PC-3 (cell line): ENCODE measurements at places on chromosomes 7 and 10. TPM values are rescaled to one million over a fixed set of nuclear protein-coding genes. Genes with fewer than 3 reads are reported as not detected.

Gene DLG5
- total RNA-seq: 118 and 158 TPM in 2 replicates

Gene ZNF37A
- 19.7 and 25.7 TPM in 2 replicates for total RNA-seq

Gene CAV1
- 284 and 296 TPM in 2 replicates for total RNA-seq

Gene DNAH11
- 1.6 and 5.2 TPM in 2 replicates for total RNA-seq

Gene SLC13A4
- not detected in 2 replicates for total RNA-seq

Gene MYH16
- total RNA-seq: 2.8 and 4.7 TPM in 2 replicates

Gene CRTAC1
- not detected in 2 replicates for total RNA-seq

Gene LRRN3
- total RNA-seq: not detected in 2 replicates

Gene SLC26A3
- total RNA-seq: not detected in 2 replicates

Gene CHAT
- total RNA-seq: not detected in 2 replicates

Gene CYP2C9
- not detected in 2 replicates for total RNA-seq

Gene TDRD1
- total RNA-seq: not detected in 2 replicates

GRCh38 chr10:48821692-48822091 is 117.9 kb downstream of the LRRC18 start:
- no peak for DNase-seq

DNA sequence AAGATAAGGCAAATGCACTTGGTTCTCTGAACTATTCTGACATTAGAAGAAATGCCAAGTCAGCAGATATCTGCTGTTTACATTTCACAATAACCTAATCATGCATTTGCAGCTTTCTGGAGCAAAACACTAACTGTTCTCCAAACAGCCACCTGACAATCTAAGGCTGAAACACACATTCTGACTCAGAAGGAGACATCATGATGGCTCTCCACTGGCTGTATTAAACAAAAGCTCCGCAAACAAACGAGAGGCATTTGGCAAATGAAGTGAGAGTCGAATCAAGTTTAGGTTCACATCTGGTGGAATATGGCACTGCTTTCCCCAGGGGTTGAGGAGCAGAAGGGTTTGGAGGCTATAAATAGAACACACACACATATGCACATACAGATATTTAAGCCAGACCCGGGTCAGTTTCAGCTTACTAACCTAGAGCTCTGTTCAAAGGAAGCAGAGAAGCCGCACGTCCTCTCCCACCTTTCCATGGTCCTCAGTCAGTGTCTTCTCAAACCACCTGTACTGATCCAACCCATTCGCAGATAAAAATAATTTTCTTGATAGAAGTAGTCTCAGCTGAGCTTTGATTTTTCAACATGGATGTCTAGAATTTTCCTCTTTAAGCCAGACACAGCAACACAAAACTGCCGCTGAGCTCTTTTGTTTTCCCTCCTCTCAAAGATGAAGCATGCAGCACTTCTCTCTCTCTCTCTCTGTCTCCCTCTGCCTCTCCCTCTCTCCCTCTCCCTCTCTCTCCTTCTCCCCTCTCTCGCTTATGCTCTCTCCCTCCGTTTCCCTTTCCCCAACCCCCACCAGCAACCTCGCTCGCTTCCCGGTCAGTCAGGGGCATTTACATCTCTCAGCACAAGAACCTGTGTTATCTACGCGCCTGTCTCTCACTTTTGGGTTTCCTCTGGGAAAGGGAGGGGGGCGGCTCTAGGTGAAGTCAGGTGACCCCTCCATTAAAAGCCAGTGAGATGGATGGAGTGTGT is 682.8 kb downstream of the MAGI2 start:
- DNase-seq: no peak

GRCh38 chr10:42697926-42698325 is 59.6 kb upstream of the ZNF33B start:
- no peak for DNase-seq

GRCh38 chr10:114565066-114565465 is 93.0 kb downstream of the ABLIM1 start:
- DNase-seq: peak; percentile 27

GRCh38 chr10:103501186-103501585 is 7.7 kb downstream of the NEURL1 start:
- DNase-seq: no peak

GRCh38 chr10:29692121-29692539 is 57.4 kb upstream of the SVIL start:
- no peak for DNase-seq

DNA sequence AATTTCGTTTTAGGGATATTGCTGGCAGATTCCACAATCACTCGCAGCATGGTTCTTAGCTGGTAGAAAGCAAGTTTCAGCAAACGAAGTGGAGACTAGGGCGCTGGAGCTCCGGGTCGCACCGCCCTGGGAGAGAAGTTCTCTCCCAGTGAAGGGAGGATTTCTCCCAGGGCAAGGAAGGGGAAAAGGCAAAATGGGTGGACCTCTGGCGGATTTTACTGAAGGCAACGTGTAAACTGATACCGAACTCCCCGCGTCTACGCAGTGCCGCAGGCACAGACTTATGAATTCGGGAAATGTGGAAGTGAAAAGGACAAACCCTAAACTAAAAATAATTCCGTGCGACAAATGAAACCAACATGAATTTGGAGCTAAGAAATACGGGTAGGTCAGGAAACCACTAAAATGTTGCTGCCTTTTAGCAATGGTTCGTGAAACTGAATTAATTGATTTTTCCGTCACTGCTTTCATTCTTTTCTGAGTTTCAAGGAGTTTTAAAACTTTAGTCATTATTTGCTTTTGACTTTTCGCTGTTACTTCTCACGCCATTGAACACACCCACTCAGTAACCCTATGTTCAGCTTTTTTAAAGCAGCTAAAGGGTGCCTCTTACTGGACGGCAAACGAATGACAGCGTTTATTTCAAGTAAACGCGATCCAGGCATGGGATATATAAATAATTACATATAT is at the start of gene MYOF:
MYOF (minus strand) TSS at position 190 of the 690 bp plus-strand sequence; CDS start at position 50, 140 bp downstream.
- DNase-seq: peak; percentile 88

DNA sequence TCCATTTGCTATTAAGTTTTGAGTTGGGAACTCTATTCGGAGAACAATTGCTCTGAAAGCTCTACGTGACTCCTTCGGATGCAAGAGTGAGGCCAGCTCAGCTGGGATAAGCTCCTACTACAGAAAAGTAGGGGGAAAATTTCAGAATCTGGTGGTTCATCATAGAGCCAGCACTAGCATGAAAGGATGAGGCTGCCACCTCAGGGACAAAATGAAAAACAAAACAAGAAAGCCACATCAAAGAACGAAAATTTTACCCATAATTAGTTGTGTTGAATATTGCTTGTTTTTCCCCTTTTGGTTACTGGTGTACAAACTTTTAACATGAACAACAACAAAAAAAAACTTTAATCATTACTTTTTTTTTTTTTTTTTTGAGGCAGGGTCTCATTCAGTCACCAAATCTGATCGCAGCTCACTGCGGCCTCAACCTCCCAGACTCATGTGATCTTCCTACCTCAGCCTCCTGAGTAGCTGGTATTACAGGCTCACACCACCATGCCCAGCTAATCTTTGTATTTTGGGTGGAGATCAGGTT is 39.7 kb upstream of the NFE2L3 start:
- no peak for DNase-seq

DNA sequence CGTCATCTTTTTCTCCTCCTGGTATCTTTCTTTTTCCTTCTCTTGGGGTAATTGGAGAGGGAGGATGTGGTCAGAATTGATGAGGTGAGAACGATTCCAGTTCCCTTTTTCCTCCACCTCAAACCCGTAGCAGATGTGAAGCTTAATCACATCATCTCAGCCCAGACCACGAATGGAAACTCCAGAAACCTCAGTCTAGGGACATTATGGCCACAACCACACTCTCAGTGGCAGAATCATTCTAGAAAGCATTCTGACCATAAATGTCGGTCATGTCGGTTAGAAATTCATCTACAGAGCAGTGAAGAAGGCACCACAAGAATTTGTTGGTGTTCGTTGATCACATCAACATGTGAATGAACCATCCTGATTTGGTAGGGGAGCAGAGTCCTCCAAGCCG is 78.7 kb downstream of the GATA3 start:
- DNase-seq: no peak

GRCh38 chr10:43421519-43421918 is 12.5 kb upstream of the HNRNPF start:
- no peak for DNase-seq

- no peak for DNase-seq
These were observed 437.6 kb downstream of the PCDH15 start for GRCh38 chr10:54363390-54363789.

DNA sequence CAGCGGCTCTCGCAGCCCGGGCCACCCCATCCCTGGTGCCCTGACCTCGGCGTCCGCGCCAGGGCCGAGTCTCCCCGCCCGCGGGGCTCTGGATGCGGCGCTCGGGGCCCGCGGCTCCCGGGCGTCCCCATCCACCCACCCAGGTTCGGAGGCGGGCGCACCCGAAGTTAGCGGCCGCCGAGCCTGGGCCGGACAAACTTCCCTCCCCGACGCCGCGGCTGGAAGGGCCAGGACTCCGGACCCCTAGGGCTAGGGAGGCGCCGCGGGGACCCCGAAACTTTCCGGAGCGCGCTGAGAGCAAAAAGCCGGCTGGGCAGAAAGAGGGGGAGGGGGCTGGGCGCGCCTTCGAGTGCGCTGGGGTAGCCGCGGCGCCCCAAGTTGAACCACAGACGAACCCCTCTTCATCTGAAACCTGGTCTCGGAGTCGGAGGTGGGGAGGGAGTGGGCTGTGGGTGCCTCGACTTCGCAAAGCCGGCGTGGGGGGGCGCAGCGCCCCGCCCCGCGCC is 3.7 kb upstream of the ELFN1 start:
- DNase-seq: no peak

DNA sequence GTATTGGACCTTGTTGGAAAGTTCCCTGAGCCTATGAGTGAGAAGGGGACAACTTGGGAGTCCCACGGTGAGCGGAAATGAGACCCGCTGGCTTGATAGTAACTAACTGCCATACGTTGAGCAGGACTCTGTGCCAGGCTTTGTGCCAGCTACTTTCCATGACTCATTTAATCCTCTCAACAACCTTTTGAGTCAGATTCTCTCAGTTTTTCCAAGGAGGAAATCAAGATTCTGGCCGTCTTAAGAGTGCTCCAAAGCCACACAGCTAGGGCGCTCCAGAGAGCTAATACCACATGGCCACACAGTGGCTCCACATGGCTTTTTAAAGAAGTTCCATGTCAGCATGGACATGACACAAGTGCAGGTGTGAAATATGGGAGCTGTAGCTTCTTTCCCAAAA is 55.7 kb downstream of the NOD1 start:
- DNase-seq: peak; percentile 8

DNA sequence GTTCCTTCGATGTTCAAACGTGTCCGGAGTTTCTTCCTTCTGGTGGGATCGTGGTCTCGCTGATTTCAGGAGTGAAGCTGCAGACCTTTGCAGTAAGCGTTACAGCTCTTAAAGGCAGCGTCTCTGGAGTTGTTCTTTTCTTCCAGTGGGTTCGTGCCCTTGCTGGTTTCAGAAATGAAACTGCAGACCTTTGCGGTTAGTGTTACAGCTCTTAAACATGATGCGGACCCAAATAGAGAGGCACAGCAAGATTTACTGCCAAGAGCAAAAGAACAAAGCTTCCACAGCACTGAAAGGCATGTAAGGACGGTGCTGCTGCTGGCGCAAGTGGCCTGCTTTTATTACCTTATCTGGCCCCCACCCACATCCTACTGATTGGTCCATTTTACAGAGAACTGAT is 931.4 kb downstream of the IPMK start:
- no peak for DNase-seq

DNA sequence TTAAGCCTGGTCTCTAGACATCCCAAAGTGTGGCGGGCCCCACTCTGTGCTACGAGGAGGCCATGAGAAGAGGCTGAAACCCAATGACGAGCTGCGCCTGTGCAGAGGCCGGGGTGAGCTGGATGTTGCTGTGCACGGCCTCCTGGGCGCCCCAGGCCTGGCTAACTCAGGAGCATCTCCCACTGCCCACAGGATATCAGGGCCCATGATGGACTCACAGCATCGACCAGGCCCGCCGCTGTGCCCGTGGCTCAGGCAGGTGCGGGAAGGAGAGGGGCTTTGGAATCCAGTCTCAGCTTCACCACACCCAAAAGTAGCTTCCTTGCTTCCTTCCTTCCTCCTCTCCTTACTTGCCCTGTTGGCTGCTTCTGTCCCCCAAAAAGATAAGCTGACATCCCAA is 4.6 kb upstream of the CNPY1 start:
- no peak for DNase-seq

GRCh38 chr7:37942934-37943610 is 22.6 kb downstream of the EPDR1 start:
- DNase-seq: no peak

DNA sequence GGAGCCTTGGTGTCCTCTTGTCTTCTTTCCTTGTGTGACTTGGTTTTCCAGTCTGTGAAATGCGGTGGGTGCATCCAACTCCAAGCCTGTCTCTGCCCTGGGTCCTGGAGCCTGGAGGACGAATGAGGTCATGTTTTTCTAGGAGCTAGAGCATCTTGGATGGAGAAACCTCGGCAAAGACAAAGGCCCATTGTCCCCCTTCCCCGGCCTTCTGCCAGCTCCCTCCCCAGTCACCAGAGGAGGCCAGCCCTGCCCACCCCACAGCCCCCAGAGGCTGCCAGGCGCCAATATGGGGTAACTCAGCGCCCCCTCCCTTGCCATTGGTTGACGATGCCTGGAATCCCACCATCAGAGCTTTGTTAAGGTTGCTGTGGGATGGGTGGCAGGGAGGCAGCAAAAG is 40.4 kb downstream of the KCTD7 start:
- no peak for DNase-seq

GRCh38 chr10:102119417-102120141 is 589 bp downstream of the LDB1 start:
- peak; percentile 56 for DNase-seq

DNA sequence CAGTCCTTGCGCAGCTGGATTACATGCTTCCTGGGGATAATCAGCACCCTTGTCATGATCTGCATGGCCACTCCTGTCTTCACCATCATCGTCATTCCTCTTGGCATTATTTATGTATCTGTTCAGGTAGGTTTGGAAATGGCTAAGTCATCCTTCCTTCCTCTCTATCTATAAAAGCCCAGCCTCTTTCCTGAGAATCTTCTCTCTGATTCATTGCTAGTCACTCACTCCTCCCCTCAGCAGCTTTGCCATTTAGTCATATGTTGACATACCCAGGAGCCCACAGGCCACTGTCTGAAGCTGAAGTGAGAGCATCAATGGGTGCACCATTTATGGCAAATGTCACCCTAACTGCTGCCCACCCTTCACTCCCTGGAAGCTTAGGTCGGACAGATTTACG is 52.0 kb downstream of the ABCC2 start:
- peak; percentile 88 for DNase-seq

- DNase-seq: no peak
These were observed 217.1 kb downstream of the TMEM178B start for GRCh38 chr7:141290973-141291372.

DNA sequence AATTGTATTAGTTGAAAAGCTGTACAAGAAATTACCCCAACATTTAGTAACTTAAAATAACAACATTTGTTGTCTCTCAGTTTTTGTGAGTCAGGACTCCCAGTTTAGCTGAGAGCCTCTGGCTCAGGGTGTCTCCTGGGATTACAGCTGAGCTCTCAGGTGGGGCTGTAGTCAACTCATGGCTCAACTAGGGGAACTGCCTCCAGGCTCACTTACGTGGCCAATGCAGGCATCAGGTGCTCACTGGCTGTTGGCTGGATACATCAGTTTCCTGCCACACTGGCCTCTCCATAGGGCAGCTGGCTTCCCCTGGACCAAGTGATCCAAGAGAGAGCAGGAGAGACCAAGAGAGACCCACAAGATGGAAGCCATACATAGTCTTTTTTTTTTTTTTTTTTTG is 17.5 kb downstream of the CCNY start:
- no peak for DNase-seq

- DNase-seq: peak; percentile 100
These were observed 76.0 kb upstream of the TMEM26 start for GRCh38 chr10:61529208-61529607.
